ENCODE measurements at places on chromosomes 5 and 9. TPM values are rescaled to one million over a fixed set of nuclear protein-coding genes. Genes with fewer than 3 reads are reported as not detected.

The CDH12 gene
- 0.31 TPM for total RNA-seq

The IFNA8 gene
- not detected for total RNA-seq

The KCNN2 gene
- total RNA-seq = 4.9 TPM

The TMC1 gene
- total RNA-seq = 0.82 TPM

The RAB3C gene
- total RNA-seq = 1.1 TPM

- DNase-seq = no peak
These were observed 9.9 kb downstream of the ZFAND5 start for GRCh38 chr9:72355153-72355552.

DNA sequence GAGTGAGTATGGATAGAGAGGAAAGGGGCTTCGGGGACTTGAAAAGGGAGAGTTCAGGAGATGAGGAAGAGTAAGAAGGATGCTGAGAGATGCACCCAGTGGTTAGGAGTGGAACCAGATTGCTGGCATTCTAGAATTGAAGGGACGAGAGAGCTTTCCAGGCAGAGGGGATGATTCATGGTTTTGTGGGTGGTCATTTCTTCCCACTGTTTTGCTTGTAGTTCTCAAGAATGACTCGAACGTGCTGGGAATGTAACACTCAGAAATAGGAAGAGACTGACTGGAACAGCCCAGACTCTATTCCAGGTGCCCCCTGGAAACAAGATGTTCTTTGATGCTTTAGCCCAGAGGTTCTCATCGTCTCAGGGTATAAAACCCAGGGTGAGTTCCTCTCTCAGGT is 294.2 kb downstream of the ICE1 start:
- DNase-seq = no peak

GRCh38 chr9:32625320-32625719 is 10.1 kb downstream of the TAF1L start:
- DNase-seq = no peak

- DNase-seq = no peak
These were observed 814 bp downstream of the PLCXD3 start for GRCh38 chr5:41509399-41510175.

DNA sequence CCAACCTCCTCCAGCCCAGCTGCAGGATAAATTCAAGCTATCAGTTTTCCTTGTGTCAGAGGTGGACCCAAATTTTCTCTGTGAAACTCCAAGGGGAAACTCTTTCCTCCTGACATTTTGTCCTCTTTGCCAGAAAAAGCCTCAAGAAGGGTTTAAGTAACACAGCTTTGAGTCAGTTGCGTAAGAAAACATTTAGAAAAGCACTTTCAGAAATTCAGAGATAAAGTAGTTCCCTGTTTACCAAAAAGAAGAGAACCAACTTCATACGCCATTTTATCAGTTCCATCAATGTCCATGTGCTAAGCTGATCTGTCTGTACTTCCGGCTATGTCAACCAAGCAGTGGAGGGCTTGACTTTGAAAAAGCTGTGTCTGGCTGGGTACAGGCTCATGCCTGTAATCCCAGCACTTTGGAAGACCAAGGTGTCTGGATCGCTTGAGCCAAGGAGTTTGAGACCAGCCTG is 19.9 kb upstream of the SUSD1 start:
- peak; percentile 32 for DNase-seq

DNA sequence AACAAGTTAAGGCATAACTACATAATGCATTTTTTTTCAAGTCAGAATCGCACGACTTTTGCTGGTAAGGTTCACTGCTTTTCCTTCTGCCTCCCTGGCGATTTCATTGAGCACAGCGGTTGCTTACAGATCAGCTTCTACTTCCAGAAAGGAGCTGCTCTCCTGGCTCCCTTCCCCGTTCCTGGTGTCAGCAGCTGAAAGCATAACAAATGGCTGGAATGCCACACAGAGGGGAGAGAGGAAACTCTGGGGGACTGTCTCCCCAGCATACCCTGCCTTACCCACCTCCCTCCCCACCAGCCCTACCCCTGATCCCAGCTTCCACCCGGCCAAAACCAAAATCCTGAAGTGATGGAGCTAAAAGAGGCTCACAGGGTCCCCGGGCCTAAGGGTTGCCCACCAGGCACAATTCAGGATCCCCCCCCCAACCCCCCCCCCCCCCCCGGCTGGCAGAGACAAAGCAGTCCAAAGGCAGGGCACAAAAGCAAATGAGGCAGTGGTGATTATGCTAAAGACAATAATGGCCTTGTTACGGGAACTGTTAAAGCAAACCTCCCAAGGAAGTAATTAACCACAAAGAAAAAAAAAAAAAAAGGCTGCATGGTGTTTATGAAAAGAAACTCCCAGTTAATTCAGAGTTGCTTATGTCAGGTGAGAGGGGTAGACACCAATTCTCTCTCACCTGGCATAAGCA is 126.1 kb upstream of the WWC1 start:
- no peak for DNase-seq

GRCh38 chr9:94909250-94909894 is 182.9 kb downstream of the AOPEP start:
- no peak for DNase-seq

GRCh38 chr9:134623258-134624066 is 18.1 kb upstream of the COL5A1 start:
- DNase-seq = peak; percentile 8

DNA sequence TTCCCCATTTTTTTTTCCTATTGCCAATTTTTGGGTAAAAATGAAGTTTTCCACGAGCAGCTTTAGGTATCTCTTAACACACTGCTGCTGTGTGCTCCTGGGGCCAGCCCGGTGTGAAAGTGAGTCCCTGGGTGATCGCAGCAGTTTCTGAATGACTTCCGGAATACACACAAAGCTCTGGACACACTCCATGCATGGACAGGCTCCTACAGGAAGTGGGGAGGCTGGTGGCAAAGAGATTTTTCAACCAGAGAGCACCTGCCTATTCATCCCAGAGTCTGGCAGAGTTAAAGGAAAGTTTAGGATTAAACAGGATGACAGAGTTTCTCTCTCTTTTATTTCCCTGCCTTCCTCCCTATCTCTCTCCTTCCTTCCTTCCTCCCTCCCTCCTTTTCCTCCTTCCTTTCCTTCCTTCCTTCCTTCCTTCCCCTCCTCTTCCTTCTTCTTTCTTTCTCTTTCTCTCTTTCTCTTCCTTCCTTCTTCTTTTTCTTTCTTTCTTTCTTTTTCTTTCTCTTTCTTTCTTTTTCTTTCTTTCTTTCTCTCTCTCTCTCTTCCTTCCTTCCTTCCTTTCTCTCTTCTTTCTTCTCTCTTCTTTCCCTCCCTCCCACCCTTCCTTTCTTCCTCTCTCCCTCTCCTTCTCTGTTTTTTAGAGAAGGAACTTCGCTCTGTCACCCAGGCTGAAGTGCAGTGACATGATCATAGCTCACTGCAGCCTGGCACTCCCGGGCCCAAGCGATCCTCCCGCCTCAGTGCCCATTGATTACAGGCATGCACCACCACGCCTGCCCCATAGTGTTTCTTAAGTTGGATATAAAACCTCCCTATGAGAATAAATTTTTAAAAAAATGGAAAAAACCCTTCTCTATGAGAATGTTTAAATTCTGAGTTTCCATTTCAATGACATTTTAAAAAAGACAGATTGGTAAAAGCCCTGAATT is 38.7 kb upstream of the UBTD2 start:
- no peak for DNase-seq

- no peak for DNase-seq
These were observed 1821.0 kb downstream of the EFNA5 start for GRCh38 chr5:105849701-105850100.

DNA sequence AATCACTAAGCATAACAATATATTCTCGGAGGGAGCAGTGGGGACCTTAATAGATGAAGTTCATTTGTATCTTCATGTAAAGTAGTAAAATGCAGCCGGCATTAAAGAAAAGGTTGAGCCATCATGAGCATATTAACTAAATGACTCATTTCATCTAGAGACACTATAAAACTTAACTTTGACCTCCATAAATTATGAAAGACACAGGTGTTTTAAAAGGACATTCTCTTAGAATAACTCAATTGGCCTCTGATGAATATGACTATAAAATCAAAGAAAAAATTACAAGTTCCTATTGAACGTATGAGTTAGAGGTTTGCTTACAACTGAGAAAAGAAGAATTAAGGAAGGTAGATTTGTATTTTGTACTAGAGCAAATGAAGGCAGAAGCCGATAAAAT is 220.3 kb downstream of the SEMA5A start:
- DNase-seq = no peak

GRCh38 chr5:177189416-177189815 is 55.8 kb downstream of the NSD1 start:
- no peak for DNase-seq

DNA sequence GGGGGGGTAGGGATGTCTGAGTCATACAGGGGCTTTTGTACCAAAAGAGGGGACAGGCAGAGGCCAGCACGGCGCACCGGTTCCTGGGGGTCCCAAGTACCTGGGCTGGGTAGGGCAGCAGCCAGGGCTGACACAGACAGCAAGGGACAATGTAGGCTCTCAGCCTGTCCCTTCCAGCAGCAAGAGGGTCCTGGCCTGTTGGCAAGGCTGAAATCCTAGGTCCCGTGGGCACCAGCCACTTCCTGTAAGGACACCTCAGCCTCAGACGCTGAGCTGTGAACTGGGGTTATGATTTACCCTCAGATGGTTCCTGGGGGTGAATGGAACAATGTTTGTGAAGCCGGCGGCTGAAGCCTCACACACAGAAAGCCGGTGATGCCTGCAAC is 41.3 kb downstream of the NACC2 start:
- no peak for DNase-seq
